ENCODE measurements at places on chromosomes 4 and X. TPM values are rescaled to one million over a fixed set of nuclear protein-coding genes. Genes with fewer than 3 reads are reported as not detected.

- DNase-seq: no peak
Observed at GRCh38 chr4:30968926-30969325, 248.8 kb downstream of the PCDH7 start.

The MSANTD1 gene
- polyA plus RNA-seq: 1.0 TPM

GRCh38 chr4:111064342-111064993 lies 441.6 kb upstream of the PITX2 start:
- DNase-seq: no peak

DNA sequence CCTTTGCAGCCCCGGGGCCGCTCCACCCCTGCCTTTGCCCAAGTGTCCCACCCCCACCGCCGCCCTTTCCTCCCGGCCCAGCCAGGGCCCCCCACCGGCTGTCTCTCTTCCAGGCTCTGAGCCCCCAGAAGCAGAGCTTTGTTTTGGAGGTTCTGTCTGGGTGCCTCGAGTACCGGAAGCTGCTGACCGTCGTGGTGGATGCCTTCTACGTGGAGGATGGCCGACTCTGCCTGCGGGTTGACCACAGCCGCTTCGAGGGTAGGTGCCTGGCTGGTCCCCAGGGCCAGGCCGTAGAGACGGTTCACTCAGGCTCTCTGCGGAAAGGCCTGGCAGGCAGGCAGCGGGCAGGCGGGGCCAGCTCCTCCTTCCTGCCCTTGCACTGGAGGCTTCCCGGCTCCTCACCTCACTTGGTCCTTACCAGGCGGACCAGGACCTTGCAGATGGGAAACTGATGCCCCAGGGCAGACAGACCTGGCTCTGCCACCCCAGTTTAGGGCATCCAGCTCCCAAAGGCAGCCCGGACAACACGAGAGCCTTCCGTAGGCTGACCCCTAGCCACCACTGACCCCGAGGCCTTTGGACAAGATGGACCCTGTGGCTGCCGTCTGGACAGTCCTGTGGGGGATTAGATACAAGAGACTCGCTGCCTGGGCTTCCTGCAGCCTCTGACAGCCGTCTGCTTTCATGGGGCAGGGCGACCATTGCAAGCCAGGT lies 18.2 kb downstream of the CFAP99 start:
- peak; percentile 67 for DNase-seq

GRCh38 chr4:67915400-67915966 lies 31.7 kb upstream of the TMPRSS11D start:
- no peak for DNase-seq

GRCh38 chr4:66564901-66565651 lies 894.8 kb upstream of the EPHA5 start:
- peak; percentile 2 for DNase-seq

The SNCA gene
- 56.3 TPM for polyA plus RNA-seq

GRCh38 chr4:154503598-154503997 lies 12.0 kb upstream of the DCHS2 start:
- no peak for DNase-seq

The TREX2 gene
- 1.2 TPM for polyA plus RNA-seq

GRCh38 chrX:39760930-39761329 lies 336.8 kb downstream of the BCOR start:
- no peak for DNase-seq

The CDX4 gene
- polyA plus RNA-seq: not detected

GRCh38 chr4:26157541-26157940 lies 163.3 kb upstream of the RBPJ start:
- no peak for DNase-seq

DNA sequence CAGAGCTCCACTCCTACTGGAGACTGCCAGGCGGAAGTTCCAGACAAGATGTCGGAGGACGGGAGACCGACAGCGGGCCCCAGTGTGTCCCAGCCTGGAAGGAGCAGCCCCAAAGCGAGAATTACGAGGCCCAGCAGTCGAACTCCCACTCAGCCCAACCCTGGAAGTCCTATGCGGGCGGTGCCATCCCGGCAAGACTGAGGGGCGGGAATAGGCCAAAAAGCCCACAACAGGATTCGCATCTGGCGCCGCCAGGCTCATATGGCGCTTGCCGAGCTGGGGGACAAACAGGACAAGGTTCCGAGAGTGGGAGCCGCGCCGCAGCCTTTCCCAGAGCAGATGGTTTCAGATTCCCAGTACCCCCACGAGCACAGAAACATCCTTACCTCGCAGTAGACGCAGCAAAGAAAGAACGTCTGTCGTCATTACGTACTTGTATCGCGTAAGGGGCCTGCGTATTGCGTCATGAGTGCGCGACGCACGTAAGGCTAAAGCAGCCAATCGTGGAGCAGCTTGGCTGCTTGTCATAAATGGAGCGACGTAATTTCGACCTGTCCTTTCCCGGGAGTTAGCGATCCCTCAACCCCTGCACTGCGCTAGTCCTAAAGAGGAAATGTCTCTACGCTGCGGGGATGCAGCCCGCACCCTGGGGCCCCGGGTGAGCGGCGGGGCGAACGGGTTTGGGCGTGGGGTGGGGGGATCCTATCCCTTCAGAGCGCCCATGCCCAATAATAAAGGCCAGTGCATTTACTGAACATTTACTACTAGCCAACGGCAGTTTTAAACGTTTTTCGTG lies at the start of the genes LIAS and RPL9:
Gene LIAS, plus strand, starts transcription at position 552 of the 796 bp plus-strand sequence. Its CDS starts 62 bp downstream, at position 614.
Gene RPL9, minus strand, starts transcription at position 418 of the 796 bp plus-strand sequence. CDS start 483 bp downstream, outside the sequence.
- DNase-seq: peak; percentile 89

DNA sequence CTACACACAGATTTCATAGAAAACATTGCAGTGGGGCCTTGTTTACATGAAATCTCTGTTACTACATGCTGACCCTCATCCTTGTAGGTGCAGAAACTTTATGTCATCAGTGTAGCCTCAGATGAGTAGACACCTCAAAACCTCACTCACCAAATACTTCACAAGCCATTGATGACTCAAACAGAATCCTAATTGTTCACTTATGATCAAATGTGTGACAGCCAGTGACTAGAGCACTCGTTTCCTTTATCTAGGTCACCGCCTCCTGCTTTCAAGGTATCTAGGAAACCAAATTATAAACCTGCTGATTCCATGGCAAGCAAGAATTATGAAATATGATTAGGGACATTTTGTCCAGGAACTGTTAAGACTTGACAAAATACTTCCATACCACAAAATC lies 255.8 kb upstream of the GPRIN3 start:
- no peak for DNase-seq

GRCh38 chr4:141329174-141329569 lies 108.5 kb downstream of the ZNF330 start:
- no peak for DNase-seq

- no peak for DNase-seq
Observed at GRCh38 chrX:69156638-69157037, 8.6 kb downstream of the PJA1 start.

GRCh38 chr4:99833756-99834155 lies 17.1 kb downstream of the DAPP1 start:
- DNase-seq: no peak

The SLC10A3 gene
- polyA plus RNA-seq: 18.5 TPM

The ATP2B3 gene
- 0.10 TPM for polyA plus RNA-seq

The MAGIX gene
- polyA plus RNA-seq: 2.2 TPM

DNA sequence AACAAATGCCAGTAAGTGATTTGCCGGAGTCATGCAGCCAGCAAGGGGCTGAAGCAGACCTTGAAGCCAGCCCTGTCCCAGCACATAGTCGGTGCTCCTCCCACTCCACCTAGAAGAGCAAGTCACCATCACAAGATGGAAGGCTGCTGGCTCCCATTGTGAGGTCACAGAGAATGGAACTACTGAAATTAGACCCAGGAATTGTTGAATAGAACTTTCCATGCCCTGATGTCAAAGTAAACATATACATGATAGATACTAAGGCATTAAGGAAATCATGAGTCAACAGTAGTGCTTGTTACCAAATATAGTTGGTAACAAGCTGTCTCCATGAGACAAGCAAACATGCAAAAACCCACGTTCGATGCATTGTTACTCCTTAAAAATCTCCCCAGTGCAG lies 177.1 kb upstream of the MID1 start:
- DNase-seq: no peak

The ADRA2C gene
- polyA plus RNA-seq: 0.95 TPM

GRCh38 chr4:101857176-101857575 lies 66.6 kb downstream of the BANK1 start:
- DNase-seq: no peak

DNA sequence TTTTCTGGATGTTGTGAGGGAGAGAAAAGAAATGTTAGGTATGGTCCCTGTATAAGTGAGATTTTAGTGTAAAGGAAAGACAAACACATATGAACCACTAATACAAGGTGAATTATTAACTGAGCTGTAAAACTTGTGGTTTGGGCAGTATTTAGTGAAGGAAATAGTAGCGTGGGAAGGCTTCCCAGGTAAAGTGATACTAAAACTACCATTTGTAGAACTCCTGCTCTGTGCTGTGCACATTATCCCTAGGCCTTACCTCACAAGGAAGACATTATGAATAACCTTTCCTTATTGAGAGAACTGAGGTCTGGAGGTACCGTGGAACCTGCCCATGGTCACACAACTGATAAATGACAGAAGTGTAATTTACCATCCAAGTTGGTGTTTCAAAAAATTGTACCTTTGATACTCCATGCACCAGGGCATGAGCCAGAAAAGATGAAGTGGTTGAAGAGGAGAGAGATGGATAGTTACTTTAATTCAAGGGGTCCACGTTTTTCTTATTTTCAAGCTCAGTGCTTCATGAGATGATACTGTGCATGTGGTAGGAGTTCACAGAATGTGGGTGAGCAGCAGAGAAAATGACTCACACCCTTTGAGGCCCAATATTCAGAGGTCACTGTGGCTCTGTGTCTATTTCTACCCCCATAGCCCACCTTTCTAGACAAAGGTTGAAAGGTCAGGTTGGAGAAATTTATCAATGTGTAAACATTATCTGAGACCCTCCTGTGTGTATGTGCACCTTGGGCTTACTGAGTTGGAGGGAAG lies 2.6 kb upstream of the VSIG4 start:
- no peak for DNase-seq

DNA sequence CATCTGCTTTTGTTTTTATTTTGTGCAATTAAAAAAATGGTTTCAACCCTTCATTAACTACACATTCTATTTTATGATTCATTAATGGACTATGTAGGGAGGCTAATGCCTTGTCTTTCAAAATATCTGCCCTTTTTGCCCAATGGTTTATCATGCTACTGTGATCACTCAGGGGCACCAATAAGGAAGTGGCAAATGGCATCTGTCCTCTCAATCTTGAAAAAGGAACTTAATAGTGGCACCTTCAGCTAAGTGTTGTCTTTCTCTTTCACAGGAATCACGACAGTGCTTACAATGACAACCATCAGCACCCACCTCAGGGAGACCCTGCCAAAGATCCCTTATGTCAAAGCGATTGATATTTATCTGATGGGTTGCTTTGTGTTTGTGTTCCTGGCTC lies 57.1 kb downstream of the COMMD8 start:
- no peak for DNase-seq

- DNase-seq: peak; percentile 78
Observed at GRCh38 chrX:8731559-8732395, at the start of gene ANOS1. TSS of gene ANOS1 (minus strand) at chrX:8732137. CDS start at chrX:8732036, 101 bp downstream.

DNA sequence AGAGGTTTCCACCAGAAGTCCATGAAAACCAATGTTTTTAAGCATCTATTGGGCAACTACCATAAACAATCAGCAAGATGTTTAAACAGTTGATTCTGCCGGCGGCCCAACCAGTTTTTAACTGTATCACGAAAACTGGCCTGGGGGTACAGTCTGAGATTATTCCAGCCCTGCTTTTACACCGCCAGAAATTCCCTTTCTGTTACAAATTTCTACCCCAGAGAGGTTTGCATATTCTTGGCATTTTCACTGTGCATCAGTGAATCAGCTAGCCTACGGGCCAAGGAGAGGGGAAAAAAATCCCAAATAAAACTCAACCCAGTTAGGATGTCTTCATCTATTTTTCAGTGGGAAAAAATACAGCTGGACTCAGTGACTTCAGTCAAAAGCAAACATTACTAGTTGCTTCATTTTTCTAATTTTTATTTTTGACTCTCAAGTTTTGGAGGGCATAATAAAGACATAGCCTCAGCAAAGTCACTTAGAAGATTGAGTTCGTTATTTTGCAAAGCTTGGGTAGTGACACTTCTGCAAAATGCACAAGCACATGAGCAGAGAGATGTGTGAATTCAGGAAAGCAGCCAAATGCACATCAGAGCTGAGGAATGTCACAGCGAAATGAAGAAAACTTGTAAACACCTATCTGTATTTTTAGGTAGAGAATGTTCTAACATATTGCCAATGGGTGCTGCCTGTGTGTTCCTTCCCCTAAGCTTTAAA lies 167.8 kb upstream of the GK2 start:
- no peak for DNase-seq

The SPATA4 gene
- polyA plus RNA-seq: 1.0 TPM

The SRPK3 gene
- 1.0 TPM for polyA plus RNA-seq

- DNase-seq: no peak
Observed at GRCh38 chr4:184896868-184897715, 71.3 kb upstream of the ACSL1 start.

DNA sequence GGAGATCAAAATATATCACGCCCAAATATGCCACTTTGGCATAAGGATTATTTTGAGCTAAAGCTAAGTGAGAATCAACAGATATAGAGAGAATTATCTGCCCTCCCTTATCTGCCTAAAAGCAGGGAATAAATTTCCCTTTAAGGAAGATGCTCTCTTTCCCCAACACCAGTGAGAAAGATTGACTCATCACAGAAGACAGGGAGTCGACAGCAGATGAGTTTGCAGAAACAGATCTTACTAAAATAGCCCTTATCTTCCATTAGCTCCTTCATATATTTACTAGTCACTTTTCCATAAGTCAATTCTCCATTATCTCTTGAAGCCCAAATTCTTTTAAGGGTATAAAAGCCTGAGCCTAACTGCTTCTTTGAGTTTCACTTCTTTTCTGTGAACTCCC lies 156.6 kb downstream of the CAMK2D start:
- no peak for DNase-seq

DNA sequence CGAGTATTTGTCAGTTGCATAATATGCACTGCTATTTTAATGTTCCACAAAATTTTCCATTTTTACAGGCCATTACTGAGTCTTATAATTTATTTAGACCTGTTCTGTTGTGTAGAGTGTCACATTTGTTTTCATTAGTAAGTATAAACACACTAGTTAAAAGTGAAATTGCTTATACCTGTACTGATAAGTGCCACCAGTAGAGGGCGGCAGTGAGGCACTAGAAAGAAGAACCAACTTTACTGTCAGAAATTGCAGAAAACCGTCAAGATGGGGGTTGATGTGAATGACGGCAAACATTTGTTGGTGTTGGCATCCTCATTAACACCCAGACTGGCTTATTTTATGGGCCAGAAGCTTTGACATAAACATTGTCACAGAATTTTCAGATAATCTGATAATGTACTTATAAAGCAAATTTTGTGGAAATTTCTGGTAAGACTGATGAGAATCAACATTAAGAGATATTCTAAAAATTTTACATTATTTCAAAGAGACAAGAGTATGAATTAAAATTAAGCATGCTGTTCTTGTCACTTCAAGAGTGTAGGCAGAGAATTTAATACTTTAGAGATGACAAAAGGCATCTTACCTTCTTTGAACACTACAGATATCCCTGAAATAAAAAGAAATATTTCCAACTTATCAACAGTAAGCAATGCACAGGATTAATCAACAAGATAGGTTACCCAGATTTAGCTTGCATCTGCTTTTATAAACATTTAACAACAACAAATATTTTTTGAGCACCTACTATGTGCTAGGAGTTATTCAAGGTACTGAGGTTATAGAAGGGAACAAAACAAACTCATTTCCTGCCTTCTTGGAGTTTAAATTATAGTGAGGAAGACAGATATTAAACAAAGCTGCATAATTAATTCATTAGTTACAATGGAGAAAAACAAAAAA lies 24.9 kb downstream of the ALPK1 start:
- peak; percentile 52 for DNase-seq

- no peak for DNase-seq
Observed at GRCh38 chrX:65926095-65927019, 113.5 kb downstream of the VSIG4 start.
